ENCODE measurements at places on chromosomes 12 and 14.
A peak's percentile ranks its signal among the peaks of the same experiment; 100 is the strongest.

DNA sequence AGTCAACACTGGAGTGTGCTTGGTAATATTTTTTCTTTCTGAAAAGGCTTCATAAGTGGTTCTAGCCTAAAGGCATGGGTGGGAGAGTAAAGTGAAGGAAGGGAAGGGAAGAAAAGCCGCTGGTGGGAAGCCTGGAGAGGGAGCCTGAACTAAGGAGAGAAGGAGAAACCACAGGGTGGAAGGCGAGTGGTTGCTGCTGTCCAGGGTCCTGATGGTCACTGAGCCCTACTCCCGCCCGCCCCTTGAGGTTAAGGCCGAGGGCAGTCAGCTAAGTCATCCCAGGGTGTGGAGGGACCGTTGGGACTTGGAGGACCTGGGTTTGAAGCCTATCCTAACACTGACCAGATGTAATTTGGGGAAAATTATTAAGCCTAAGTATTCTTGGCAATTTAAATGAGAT, 189.1 kb downstream of the PIWIL1 start:
- DNase-seq: no peak

GRCh38 chr12:89970722-89971121, 262.1 kb upstream of the ATP2B1 start:
- DNase-seq: peak; percentile 21

DNA sequence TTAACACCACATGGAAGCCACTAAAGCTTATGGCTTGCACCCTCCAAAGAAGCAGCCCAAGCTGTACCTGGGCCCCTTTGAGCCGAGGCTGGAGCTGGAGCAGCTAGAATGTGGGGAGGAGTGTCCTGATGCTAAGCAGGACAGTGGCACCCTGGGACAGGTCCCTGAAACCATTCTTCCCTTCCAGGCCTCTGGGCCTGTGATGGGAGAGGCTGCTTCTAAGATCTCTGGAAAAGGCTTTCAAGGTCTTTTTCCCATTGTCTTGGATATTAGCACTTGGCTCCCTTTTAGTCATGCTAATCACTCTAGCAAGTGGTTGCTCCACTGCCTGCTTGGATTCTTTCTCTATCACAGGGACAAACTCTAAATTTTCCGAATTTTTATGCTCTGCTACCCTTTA, 40.9 kb downstream of the OSBPL8 start:
- no peak for DNase-seq

- no peak for DNase-seq
These were observed 41.6 kb downstream of the NFKBIA start for GRCh38 chr14:35362911-35363374.
